Right forelimb (tissue), 1 donor: ENCODE measurements at places on chromosomes 13 and 19.

GRCh38 chr19:3210347-3211017, 14.0 kb upstream of the CELF5 start:
- DNase-seq, result no peak

DNA sequence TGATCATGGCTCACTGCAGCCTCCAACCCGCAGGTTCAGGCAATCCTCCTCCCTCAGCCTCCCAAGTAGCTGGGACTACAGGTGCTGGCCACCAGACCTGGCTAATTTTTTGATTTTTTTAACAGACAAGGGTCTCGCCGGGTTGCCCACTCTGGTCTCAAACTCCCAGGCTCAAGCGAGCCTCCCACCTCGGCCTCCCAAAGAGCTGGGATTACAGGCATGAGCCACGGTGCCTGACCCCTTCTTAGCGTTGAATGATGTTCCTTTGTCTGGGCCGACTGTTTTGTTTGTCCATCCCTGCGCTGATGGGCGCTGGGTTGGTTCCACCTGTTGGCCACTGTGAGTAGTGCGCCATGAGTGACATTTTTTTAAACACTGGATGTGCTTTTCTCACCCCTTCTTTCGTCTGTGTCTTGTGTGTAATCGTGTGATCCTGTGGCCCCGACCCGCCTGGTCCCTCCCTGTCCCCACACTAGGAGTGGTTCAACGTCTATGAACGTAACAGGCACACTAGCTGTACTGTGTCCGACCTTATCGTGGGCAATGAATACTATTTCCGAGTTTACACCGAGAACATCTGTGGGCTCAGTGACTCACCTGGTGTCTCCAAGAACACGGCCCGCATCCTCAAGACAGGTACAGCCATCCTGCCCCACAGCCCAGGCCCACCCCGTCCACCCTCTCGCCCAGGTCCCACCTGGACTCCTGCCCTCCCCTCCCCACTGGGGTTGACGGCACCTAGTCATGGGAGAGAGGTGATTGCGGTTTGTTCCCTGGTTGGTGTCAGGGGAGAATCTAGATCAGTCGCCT, 15.0 kb upstream of the EMC10 start:
- DNase-seq, result peak; percentile 67

- no peak for DNase-seq
Observed at GRCh38 chr19:7670150-7670783, 1.4 kb downstream of the RETN start.

GRCh38 chr19:7611541-7612279, 16.0 kb downstream of the CAMSAP3 start:
- DNase-seq, result no peak

DNA sequence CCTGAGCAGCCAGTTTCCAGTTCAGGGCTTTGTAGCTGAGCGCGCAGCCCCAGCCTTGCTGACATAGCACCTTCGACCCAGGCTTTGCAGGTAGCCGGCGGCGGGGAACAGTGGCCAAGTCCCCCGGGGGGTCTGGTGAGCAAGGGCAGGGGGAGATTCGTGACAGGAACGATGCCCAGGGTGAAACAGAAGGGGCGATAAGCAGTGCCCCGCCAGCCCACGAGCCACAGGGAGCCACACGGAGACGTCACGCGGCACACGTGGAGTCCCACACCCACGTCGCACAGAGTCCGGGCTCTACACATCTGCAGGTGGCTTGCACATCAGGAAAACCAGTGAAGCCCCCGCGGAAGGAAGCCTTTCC, 127.2 kb downstream of the SOX1 start:
- DNase-seq, result peak; percentile 19

DNA sequence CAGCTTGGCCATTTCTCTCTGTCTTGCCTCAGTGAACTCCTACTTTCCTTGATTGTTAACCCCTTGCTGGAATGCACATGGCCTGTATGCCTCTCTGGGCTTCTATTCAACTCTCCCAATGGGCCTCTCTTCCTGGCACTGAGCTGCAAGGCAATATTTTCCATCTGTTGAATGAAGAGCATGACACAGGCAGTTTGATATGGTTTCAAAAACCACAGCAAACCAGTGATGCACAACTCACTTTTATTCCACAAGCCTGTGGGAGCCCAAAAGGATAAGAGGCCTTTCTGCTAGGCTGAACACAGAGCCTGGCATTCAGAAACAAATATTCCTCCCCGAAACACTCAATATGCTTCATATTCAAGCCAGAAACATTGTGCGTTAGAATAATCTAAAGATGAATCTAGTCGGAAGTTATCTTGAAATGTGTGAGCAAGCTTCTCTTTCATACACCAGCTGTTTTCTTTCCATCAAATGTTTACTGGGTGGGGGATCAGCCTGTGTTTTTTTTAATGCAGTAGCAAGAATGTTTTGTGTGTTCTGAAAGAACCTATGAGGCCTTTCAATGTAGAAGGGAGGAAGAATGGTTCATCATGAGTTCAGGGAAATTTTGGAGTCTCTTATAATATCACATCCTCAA, 443.1 kb upstream of the SPRY2 start:
- peak; percentile 50 for DNase-seq

DNA sequence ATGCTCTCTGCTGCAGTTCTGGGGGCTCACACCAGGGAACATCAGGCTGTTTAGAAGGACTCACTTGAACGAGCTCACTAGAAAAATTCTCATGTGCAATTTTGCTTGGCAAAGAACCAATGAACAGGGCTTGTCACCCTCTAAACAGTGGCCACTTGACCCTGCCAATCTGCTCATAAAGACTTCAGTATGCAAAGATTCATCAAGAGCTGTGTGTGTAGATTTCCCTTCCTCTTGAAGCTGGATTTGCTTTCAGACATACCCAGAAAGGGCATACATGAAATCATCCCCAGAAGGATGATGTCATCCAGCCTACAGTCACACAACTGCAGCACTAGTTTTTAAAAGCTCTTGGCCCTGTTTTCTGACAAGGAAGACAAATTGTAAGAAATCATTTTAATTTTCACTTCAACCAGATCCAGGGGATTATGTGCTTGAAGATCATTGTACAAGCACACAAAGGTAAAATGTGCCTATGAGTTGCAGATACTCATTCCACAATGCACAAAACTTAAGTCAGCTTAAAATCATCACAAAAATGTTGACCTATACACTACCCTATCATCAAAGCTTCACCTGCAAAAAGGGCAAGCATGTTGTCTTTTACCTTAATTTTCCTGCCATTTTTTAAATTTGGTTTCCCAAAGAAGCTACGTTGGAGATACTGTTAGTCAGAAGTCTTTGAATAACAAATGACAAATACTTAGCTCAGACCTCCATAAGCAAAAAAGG, 5.2 kb upstream of the STK24 start:
- DNase-seq, result no peak

DNA sequence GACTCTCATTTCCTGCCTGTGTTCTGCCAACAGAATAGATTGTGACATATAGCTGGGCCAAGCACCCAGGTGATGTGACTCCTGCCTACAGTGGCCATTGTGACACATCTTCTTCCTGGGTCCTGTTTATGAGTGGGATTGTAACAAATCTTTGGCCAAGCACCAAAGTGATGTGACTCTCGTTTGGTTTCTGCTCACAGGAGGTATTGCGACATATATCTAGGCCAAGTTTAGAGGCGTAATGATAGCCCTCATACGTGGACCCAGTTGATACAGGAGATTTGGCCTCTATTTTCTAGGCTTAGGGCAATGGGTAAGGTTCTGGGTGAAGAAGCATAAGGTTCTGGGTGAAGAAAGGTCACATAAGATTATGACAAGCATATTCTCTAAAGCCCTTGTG, 76.2 kb downstream of the ZNF208 start:
- DNase-seq, result no peak

DNA sequence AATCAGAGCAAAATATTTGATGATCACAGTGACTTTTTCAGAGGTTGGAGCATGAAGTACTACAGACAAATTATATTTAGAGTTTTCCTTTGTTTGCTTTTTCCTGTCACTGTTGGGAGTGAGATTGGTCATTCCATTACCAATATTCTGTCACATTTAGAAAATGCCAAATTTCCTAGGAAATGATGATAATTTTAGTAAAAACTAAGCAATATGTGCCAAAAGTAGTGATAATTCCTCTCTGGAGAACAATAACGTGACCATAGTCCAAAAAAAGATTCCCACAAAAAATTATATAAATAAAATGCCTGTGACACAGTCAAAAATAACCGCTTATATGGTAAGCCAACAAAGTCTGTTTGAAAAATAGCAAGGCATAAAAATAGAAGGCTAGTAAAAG, 2719.4 kb downstream of the PCDH9 start:
- DNase-seq, result no peak

- no peak for DNase-seq
Observed at GRCh38 chr19:10872546-10873107, 1.3 kb downstream of the CARM1 start.

- peak; percentile 75 for DNase-seq
Observed at GRCh38 chr19:55670280-55671053, 4.6 kb upstream of the EPN1 start.

DNA sequence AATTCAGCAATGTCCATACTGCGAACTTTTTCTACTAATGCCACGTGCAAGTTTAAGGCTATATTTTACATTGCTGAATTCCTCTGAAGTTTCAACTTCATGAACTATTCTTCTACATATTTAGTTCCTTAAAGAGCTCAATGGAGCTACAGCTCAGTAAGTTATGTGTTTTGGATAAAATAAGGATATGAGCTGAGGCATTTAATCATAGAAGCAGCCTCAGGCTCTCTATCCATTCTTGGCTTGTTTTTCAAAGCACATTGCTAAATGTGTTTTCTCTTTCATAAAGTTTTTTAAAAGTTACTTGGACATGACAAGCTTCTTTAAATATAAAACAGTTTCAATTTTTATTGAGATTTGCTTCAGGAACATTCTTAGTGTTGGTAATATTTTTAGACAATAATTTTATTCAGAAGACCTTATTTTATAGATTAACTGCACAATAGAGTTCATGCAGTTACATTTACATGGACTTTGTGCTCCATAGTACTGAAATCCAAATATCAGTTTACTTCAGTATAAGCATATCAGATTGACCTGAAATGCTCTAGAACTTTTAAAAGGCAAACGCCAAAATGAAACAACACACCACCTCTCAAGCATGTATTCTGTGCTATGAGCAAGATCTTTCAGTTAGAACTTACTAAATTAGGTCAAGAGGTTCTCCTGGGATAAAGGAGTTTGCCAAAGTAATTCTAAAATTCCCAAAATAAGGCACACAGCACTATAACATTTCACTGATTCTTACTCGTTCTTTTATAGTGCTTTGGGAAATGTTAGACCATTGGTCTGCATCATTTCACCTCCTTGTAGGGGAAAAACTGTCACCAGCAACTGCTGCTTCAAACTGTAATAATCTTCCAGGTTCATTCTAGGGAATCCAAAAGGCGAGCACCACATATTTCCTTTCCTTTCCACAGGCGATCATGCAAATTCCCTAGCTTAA, 275.5 kb downstream of the ENOX1 start:
- no peak for DNase-seq

DNA sequence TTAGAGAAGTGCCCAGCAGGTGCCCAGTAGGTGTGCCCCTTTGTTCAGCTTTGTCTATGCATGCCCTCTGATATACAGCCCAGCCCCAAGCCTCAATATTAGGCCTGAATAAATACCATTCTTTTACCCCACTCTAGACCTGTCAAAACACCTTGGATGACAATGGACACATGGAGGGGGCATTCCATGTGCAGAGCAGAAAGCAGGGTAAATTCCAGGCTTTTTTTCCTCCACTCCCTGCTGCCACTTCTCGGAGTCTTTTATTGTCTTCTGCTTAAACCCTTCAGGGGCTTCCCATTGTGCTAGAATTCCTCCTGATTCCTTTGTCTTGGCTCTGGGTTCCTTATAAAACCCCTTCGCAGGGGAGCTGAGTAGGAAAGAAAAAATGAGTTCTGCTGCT, 5.8 kb upstream of the FRY start:
- DNase-seq, result no peak

- DNase-seq, result peak; percentile 92
Observed at GRCh38 chr19:8005534-8006256, at the start of gene ELAVL1. Gene ELAVL1 (minus strand): TSS chr19:8005641. CDS start chr19:7991815, 13,826 bp downstream.

DNA sequence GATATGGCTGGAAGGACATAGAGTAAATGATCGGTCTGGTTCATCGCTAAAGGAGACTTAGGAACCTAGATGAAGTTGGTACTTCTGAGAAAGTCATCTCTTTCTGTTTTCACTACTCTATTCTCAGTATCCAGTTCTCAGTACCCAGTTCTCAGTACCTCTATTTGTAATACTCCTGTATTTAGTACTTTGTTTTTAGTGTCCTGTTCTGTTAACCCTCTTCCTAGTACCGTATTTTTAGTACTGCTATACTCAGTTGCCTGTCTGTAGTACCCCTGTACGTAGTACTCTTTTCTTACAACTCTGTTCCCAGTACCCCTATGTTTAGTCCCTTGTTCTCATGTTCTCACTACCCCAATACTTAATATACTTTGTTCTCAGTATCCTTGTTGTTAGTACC, 1.2 kb downstream of the RFXAP start:
- no peak for DNase-seq

DNA sequence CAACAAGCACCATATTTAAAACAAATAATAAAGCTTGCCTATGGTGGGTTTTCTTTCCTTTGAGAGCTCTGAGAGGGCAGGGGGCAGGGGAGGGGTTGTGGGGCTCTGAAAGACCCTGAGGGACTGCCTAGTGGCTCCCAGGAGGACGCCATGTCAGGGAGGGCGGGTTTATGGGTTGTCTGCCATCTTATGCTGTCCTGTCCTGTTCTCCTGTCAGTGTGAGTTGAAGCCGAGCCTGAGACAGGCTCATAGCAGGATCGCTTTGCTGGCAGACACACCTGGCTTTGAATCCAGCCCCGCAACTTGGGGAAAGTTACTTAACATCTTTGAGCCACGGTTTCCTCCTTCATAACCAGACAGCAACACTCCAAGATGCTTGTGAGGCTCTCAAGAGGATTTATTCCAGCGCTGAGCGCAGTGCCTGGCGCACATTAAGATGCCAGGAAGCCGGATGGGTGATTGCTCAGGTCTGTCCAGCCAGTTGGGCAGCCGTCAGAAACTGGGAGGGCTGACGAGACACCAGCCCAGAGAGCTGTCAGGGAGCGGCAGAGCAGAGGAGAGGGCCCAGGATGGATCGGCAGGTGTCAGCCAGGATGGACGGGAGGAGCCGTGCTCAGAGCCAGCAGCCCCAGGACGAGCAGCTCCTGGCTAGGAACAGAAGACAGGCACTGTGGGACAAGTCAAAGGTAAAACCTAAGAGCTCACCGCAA, 36.8 kb upstream of the C1QTNF9 start:
- DNase-seq, result no peak

DNA sequence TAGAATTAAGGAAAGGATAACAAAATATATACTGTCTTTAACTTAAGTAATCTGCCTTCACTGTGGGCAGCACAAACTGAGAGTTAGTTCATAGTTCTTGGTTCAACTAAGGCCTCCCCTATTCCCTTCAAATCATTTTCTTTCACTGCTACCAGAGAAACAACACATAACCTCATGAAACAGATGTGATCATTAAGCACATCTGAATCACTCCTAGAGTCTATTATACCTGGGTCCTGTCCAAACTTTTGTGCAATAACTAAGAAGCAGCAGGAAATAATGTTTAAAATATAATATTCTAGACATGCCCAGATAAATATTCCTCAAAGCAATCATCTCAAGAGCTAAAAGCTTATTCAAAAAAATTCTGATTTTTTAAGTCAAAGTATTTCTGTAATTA, 62.9 kb downstream of the ZC3H13 start:
- no peak for DNase-seq

GRCh38 chr19:14972676-14973075, 7.0 kb downstream of the SLC1A6 start:
- no peak for DNase-seq

- no peak for DNase-seq
Observed at GRCh38 chr19:52665529-52665928, 27.4 kb upstream of the ZNF83 start.
